ENCODE measurements at places on chromosomes 1 and 21.

GRCh38 chr1:200372885-200373181 lies 37.0 kb downstream of the ZNF281 start:
- H3K4me1 ChIP-seq, result peaks cover 13% of the 10 kb centered on the region
- DNase-seq, result no peak
- H3K36me3 ChIP-seq, result no peaks in the 10 kb centered on the region
- H3K27ac ChIP-seq, result no peak overlapping the region

GRCh38 chr1:39288735-39289465 lies 84.4 kb downstream of the MACF1 start:
- no peak overlapping the region for H3K4me3 ChIP-seq
- peaks cover 86% of the 10 kb centered on the region for H3K36me3 ChIP-seq
- H3K27me3 ChIP-seq, result no peaks in the 10 kb centered on the region
- H3K4me1 ChIP-seq, result no peaks in the 10 kb centered on the region

DNA sequence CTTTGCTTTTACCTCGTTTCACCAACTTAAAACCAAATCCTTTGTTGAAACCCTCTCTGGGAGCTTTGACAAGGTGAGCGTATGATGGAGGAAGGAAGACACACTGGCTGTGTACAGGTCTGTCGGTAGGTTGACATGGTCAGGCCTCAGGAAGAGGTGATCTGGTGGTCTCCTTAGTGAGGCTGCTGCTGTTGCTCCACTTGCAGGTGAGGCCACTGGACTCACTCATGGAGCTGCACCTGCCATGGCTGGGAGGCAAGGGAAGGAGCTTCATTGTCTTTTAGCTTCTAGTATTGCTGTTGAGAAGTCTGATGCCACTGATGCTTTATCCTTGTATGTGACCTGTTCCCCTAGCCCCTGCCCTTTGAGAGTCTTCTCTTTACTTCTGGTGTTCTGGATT lies 35.7 kb downstream of the TENT5C start:
- no peaks in the 10 kb centered on the region for H3K4me1 ChIP-seq
- no peak for DNase-seq
- H3K4me3 ChIP-seq, result no peak overlapping the region
- peaks cover 8% of the 10 kb centered on the region for H3K27me3 ChIP-seq
- H3K27ac ChIP-seq, result no peak overlapping the region

GRCh38 chr1:12496154-12496961 lies 121.7 kb downstream of the DHRS3 start:
- peak overlapping the region; percentile 31 for H3K27ac ChIP-seq
- H3K4me3 ChIP-seq, result no peak overlapping the region
- peaks cover 51% of the 10 kb centered on the region for H3K4me1 ChIP-seq

GRCh38 chr1:30274173-30274970 lies 449.0 kb downstream of the MATN1 start:
- no peaks in the 10 kb centered on the region for H3K36me3 ChIP-seq
- no peak overlapping the region for H3K27ac ChIP-seq
- no peak overlapping the region for H3K4me3 ChIP-seq
- DNase-seq, result no peak
